GF-D8 (cell line): ENCODE measurements at places on chromosomes 6 and 20.
A peak's percentile ranks its signal among the peaks of the same experiment; 100 is the strongest.

- no peak for DNase-seq
Observed at GRCh38 chr6:30101444-30102413, 11.2 kb downstream of the TRIM31 start.

DNA sequence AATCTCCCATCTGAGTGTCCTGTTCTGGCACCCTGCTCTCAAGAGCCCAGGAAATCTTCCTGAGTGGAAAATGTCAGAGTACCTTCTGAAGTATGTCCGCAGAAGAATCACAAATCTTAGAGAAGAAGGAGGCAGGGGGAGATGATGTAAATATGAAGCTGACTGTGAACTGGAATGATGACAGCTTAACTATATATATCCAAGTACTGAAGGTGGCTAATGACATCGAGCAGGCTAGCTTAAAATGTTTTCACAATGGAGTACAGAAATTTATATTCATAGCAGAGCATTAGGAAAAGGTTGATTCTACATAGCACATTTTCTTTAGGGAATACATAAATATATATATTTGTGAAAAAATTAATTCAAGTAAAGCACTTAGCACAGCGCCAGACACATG lies 64.3 kb downstream of the BMP5 start:
- DNase-seq = no peak

DNA sequence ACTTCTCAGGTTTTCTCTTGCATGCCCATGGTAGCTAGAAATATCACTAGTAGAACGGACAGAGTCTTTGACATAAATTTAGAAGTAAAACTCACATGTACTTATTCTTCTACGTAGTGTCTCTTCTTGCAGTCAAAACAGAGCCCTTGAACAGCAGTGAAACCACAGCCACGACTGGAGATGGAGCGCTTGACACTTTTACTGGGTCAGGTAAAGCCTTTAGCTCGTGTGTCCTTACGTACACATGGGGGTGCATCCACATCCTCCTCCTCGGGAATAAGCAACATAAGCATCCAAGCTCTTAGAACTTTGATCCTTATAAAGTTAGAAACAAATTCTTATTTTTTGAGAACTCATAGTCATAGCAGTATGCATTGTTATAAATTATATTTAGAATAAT lies 215.3 kb downstream of the EYA4 start:
- no peak for DNase-seq

DNA sequence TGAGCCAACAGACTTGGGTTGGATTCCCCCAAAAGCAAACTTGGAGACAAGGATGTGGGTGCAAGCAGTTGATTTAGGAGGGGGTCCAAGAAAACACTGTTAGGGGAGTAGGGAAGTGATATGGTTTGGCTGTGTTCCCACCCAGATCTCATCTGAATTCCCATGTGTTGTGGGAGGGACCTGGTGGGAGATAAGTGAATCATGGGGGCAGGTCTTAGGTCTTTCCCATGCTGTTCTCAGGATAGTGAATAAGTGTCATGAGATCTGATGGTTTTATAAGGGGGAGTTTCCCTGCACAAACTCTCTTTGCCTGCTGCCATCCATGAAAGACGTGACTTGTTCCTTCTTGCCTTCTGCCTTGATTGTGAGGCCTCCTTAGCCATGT lies 542.6 kb downstream of the DHX35 start:
- no peak for DNase-seq

DNA sequence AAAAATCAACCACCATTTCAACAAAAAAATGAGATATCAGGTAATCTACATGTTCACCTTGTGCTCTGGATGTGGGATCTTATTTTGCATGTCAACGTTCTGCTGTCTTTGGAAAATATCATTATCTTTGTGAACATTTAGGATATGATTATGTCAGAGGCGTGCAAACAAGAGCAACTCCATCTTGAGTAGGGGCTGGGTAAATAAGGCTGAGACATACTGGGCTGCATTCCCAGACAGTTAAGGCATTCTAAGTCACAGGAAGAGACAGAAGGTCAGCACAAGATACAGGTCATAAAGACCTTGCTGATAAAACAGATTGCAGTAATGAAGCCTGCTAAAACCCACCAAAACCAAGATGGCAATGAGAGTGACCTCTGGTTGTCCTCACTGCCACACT lies 28.8 kb upstream of the ZBTB24 start:
- DNase-seq = no peak

GRCh38 chr20:48049171-48049570 lies 263.9 kb upstream of the SULF2 start:
- no peak for DNase-seq

DNA sequence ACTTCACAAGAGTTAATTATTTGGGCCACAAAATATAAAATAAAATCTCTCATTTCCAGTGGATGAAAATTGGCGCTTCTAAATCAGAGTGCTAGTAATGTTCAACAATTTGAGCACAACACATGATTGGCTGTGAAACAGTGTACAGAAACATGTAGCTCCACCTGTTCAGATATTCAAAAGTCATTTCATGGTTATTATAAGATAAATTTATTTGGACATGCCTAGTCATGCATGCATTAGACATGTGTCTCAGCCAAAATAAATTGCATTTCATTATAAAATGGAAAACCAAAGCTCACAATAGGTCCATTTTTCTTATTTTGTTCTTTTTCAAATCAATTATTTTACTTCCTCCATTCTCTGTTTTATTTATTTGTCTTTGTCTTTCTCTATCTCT lies 374.8 kb downstream of the LMBRD1 start:
- no peak for DNase-seq

GRCh38 chr20:63233924-63234323 lies 1.8 kb upstream of the BIRC7 start:
- no peak for DNase-seq

- DNase-seq = no peak
Observed at GRCh38 chr6:18433059-18433458, 45.9 kb downstream of the RNF144B start.

DNA sequence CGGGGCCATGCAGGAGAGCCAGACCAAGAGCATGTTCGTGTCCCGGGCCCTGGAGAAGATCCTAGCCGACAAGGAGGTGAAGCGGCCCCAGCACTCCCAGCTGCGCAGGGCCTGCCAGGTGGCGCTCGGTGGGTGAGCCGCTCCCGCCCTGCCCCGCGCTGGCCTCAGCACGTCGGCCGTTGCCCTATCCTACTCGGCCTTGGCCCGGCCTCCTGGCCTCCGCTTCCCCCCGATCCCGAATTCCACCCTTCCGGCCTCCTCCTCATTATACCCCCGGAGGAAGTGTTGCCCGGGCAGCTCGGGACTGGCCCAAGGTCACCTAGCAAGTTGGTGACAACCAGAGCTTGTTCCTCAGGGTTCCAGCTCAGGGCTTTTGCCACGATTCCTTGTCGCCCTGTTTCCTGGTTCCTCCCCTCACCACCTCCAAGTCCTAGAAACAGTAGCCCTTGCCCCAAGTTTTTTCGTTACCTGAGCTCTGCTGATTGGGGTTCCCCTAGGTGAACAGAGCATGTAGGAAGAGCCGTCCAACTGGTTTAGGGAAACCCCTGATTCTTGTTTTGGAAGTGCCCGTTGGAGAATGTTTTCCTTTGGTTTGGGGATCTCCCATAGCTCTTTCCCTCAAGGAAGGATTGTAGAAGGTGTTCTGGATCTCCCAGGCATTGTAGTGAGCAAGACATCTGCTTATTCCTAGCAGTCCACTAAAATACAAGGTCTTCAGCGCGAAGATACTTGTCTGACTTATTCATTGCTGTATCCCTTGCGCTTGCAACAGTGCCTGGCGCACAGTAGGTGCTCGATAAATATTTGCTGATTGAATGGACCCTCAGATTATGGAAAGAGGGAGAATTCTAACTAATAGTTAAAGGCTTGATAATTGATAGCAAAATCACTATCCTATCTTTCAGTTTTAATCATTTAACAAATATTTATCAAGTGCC lies 641 bp downstream of the ARFGEF2 start:
- DNase-seq = no peak

DNA sequence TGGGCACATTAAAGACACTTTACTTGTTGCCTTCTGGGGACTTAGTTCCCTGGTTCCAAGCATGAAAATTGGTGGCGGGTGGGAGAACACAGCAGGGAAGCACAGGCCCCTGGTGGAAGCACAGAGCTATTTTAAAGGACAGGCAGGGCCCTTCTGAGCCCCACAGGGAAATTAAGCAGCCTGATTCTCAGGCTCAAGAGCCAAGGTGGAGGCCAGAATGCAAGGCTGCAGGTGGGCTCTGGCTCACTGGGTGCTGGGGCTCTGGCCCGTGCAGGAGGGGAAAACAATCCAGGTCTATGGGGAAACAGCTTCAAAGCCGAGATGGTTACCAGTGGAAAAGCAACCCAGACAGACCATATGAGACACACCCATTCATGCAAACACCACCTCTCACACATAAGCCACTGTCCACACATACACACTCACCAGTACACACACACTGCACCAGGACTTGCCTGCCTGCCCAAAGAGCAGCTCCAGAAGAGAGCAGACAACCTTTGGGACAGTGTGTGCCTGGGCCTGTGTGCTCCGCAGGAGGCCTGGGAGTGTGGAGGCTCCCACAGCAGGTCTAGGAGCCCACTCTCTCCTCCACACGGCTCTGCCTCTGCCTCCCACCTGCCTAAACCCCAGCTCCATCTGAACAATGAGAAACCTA lies 30.6 kb downstream of the TFEB start:
- no peak for DNase-seq

GRCh38 chr20:3935295-3935955 lies 46.2 kb downstream of the PANK2 start:
- DNase-seq = no peak

DNA sequence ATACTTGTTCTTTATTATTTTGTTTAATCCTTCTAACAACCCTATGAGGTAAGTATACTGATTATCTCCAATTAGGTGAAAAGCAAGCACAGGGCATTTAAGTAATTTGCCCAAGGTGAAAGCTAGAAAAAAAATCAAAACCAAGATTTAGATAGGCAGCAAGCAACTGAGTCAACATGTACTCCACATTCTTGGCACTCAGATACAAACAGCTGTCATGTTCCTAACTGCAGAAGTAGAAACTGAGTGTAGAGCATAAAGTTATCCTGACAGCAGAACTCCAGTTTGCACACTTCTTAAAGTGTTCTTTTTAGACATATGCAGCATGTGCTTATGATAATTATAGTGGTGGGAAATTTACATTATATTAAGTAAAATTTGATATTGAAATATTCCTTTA lies 278.1 kb downstream of the MEI4 start:
- DNase-seq = no peak

GRCh38 chr6:27894839-27895762 lies 17.1 kb downstream of the OR2B2 start:
- peak; percentile 74 for DNase-seq

GRCh38 chr6:140208286-140208685 lies 833.8 kb upstream of the CITED2 start:
- DNase-seq = no peak

GRCh38 chr20:58322083-58322482 lies 12.6 kb downstream of the RAB22A start:
- no peak for DNase-seq

- no peak for DNase-seq
Observed at GRCh38 chr20:45390931-45391330, 12.8 kb upstream of the TP53TG5 start.

- no peak for DNase-seq
Observed at GRCh38 chr6:56458324-56458884, 184.3 kb downstream of the DST start.

DNA sequence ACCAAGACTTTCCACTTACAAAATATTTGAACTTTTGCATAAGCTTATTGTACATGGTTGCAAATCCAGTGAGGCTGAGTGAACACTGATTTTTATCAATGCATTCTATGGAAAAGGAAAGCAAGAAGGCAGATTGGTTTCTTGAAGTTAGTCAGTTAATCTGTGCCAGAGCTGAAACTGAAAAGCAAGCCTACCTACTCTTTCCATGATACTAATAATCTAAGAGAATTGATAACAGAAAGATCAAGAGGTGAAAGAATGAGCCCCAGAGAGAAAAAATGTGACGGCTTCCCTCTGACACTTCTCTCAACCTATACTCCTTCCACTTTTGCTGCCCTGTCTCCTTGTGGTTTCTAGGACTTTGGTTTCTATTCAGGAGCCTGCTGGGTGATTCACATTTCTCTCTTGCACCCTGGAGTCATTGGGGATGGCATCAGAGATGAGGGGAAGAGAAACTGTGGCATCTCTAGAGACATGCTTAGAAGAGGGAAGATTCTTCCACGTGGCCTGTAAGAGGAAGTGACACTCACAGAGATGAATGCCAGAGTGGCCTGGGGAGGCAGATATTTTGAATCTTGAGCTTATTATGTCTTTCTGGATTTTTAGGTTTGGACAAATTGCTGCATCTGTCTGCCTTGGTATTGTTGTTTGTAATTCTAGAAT lies 158.6 kb upstream of the RIMS1 start:
- DNase-seq = no peak

DNA sequence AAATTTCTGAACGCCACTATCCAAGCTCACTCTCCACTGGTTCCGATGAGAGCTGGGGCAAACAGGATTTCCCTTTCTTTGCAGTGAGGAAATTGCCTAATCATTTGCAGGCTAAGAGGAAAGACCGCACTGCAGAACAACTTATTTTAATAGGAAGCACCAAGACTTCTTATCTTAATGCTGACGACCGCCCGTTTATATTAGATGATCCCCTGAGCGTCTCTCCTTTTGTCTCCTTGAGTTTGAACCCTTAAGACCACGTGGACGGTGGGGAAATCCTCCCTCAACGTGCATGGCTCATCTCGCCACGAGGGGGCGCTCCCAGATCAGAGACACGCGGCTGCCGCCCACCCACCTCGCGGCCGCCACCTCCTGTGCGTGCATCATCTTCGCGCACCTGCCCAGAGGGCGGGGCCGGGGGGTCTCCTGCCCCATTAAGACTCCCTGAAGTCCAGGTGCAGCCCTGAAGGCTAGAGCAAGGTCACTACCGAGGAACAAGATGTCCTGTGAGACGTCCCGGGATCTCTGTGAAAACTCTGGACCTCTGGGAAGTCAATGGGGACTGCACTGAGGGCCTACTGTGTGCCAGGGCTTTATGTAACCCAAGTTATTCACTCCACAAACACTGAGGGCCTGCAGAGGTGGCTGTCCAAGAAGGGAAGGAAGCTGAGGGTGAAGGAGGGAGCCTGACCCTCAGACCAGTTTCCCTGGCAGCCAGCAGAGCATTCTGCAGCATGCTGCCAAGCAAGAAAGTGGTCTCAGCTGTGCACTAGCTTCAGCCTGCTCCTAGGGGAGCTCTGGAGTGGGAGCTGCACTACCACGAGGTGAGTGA lies 28.1 kb downstream of the PDYN start:
- peak; percentile 82 for DNase-seq

DNA sequence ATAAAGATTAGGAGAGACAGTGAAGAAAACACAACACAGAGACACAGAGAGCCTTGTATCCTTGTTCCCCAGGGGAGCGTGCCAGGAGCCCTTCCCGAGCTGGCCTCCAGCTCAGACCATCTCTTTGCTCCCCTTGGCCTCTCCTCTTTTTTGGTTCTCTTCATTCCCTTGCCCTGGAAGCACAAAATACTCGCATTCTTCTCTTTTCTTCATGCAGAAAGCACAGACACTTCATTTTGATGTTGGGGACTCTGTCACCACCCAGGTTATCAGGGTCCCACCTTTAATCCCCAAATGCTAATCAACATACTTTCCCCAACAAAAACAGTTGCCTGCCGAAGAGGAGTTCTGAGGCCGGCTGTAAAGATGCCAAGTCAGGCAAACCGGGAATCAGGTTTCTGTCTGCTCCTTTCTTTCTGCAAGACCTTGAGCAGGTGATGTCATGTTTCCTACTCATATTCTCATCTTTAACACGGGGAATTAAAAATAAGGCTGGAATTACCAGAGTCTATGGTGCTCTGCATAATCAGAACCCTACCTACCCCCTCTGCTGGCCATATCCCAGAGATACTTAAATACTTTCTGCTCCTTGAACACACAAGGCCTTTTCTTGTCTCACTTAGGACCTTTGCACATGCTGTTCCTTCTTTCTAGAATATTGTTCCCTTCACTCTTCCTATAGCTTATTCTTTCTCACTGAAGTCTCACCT lies 21.7 kb downstream of the TGM6 start:
- DNase-seq = no peak
